CD8-positive, alpha-beta T cell (primary cell): ENCODE measurements at places on chromosomes 5 and 9.

GRCh38 chr9:13719446-13719845, 440.0 kb upstream of the MPDZ start:
- DNase-seq: no peak

DNA sequence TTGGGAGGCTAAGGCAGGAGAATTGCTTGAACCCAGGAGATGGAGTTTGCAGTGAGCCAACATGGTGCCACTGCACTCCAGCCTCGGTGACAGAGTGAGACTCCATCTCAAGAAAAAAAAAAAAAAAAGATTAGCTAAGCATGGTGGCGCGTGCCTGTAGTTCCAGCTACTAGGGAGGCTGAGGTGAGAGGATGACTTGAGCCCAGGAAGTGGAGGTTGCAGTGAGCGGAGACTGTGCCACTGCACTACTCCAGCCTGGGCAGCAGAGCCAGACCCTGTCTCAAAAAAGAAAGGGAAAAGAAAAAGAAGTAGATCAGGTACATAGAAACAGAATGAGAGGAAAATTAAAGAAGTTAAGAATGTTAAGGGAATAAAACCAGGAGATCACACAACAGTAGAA, 927.1 kb upstream of the DMAC1 start:
- DNase-seq: no peak

DNA sequence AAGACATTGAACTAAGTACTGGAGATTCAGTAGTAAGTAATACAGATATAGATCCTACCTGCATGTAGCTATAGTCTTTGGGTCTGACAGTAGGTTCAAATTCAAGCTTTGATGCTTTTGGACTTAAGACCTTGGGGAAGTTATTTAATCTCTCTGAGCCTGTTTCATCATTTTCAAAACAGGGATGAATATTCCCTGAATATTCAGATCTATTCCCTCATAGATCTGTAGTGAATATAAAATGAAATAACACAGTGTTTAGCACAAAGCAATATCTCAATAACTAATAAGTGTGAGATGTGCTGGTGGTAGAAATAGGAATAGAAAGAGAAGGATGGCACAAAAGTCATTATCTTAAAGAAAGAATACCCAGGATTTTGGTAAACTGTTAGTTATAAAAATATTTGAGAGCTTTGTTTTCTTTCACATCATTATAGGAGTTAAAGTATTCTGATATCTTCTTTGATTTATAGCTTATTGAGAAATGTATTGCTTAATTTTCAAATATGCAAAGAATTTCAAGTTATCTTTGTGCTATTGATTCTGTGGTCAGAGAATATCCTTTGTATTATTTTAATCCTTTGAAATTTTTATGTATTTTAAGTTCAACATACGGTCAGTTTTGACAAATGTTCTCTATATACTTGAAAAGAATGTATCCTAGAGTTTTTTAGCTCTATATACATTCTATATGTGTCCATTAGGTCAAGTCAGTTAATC, 11.4 kb upstream of the RANBP3L start:
- DNase-seq: no peak

DNA sequence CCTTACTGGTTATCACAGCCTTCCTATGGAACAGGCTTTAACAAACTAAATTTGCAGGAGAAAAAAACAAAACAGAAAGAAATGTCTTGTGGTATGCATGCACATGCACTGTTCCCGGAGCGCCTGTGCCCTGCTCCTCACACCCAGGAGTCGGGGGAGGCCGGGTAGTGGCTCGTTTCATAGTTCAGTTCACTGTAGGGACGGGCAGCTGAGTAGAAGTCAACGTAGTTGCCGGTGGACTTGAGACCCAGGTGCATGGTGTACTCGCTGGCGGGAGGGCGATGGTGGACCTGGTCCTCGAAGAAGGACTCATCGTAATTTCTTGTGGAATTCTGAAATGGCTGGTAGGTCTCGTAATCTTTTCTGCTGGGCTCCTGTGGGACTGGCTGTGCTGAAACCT, 212.3 kb upstream of the DAP start:
- DNase-seq: no peak

- no peak for DNase-seq
Measured at GRCh38 chr9:13990331-13990730, 323.6 kb downstream of the NFIB start.

DNA sequence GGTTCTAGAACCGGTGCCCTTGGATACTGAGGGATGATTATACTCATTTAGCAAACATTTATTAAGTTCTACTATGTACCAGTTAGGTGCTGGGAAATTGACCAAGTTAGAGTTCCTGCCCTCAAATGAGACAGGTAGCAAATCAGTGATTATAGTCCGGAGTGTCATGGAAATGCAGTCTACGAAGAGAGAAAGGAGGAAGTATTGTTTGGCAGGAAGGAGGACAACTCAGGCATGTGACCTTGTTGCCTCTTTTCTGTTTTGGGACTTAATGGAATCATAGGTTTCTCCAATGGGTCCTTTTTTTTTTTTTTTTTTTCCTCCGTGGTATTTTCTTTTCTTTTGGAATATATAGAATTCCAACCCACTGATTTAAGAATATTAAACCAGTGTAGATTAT, 28.0 kb downstream of the OSTF1 start:
- DNase-seq: no peak

DNA sequence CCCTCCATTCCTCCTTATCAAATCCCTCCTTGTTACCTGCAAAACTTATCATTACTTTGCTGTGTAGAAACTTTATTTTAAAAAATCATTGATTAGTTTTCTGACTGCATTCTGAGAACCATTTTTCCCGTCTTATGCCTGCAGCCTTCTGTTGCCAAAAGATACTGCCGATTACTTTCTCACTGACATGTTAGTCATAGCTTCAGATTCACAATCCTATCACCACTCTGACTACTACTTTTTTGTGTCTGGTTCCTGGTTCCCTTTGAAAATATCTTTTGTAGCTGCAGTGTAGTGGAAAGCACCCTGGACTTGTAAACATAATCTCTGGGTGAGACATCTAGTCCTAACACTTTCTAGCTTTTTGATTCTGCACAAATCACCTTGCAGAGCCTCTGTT, 71.7 kb downstream of the NR2F1 start:
- DNase-seq: no peak

DNA sequence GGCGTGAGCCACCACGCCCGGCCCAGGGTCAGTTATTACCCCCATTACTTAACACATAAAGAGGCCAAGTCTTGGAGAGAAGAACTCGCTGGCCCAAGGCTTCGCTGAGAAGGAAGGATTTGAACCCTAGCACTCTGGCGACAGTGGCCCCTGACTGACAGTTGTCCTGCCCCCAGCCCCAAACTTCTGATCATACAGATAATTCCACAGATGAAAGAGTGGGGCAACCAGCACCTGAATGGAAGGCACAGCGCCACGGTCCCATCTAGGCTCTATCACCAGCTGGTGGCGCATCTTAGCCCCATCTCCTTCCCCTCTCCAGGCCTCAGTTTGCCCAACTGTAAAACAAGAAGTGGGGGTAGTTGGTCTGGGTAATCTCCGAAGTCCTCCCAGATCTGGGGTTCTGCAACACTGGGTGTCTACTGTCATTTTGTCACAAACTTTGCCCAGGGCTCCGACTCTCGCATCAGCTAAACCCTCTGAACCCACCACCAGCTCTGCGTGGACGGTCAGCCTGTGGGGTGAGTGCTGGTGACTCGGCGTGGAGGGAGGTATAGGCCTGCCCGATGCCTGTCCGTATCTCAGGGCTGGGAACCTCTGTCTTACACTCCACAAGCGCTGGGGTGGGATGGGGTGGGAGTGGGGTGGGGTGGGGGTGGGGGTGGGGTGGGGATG, 209.3 kb downstream of the C9orf50 start:
- DNase-seq: no peak

GRCh38 chr5:54713923-54714581, 196.5 kb downstream of the SNX18 start:
- DNase-seq: no peak

GRCh38 chr5:178347956-178348355, 115.4 kb upstream of the PHYKPL start:
- DNase-seq: no peak

- no peak for DNase-seq
Measured at GRCh38 chr9:136051453-136051836, 43.6 kb downstream of the NACC2 start.

DNA sequence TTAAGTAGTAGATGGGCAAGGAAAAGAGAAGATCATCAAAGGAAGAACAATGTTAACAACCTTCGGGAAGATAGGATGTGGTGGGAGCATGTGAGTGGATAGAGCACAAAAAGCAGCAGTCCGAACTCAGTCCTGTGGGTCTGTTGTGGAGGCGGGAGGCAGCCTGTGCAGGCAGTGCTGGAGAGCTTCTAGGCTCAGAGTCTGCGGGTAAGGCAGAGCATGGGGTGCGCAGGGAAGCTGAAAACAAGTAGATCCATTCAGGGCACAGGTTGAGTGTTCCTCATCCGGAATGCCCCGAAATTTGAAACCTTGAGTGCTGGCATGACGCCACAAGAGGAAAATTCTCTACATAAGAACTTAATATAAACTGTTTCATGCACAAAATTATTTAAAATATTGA, 84.9 kb downstream of the PPIC start:
- DNase-seq: no peak

DNA sequence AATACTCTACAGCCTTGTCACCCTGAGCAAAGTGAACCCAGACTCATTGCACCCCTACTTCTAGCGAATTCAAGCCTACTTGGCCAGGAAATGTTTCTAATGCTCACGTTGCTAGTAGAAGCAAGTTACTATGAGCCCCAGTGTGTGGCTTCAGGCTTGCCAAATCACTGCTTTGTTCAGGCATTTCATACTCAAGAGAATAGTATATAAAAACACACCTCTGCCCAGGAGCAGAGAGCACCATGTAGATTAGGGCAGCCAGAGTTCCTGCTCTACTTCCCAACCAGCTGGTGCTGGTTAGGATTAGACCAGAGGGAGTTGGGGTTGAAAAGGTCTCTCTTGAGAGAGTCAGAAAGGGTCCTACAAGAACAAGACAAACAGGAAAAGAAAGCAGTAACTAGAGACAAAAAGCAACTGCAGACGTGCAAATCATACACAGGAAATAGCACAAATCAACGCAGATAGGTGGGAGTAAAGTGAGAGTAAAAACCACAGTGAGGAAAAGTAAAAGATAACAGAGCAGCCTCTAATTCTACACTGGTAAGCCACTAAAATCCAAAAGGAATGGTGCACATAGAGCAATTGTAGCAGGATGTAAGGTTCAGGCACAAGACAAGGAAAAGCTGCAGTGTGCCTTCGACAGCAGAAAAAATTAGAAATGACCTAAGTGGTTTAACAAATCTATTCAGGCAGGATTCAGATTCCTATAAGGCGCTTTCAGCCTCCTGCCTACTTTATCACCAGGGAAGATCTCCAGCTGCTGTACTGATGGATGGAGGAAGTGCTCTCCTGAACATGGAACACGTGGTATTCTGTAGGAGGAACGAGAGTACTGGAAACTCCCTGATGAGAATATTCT, 49.6 kb upstream of the KIF2A start:
- peak; percentile 17 for DNase-seq

DNA sequence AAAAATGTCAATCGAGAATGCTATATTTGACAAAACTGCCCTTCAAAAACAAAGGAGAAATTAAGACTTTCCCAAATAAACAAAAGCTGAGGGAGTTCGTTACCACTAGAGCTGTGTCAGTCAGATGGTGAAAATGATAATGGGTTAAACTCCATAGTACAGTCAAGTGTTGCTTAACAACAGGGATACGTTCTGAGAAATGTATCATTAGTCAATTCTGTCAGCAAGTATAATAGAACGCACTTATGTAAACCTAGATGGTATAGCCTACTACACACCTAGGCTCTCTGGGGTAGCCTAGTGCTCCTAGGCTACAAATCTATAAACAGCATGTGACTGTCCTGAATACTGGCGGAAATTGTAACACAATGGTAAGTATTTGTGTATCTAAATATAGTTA, 138.7 kb downstream of the DRD1 start:
- no peak for DNase-seq

DNA sequence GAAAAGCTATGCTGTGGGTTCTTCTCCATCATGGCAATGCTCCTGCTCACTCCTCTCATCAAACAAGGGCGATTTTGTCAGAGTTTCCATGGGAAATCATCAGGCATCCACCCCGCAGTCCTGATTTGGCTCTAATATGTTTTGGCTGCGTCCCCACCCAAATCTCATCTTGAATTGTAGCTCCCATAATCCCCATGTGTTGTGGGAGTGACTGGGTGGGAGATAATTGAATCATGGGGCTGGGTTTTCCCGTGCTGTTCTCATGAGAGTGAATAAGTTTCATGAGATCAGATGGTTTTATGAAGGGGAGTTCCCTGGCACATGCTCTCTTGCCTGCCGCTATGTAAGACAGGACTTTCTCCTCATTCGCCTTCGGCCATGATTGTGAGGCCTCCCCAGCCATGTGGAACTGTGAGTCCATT, 163.8 kb downstream of the GADD45G start:
- DNase-seq: no peak

DNA sequence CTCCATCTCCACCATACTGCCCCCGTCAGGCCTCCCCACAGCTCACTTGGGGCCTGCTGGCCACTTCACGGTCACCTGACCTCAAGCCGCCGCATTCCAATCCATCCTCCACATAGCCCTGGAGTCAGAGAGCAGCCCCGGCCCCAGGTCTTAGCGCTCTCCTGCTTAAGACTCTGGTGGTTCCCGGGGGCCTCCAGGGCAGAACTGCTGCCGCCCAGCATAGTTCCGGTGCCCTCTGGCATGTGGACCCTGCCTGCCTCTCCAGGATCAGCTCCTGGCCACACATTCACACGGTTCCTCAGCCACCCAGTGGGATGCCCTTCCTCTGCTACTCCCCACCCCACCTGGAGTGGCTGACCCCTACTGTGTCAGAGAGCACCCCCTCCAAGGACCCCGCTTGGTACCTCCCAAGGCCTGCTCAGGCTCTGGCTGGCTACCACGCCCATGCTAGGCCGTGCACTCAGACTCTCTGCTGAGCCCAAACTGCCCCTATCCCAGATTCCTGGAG, 8.7 kb downstream of the PHYKPL start:
- DNase-seq: no peak

DNA sequence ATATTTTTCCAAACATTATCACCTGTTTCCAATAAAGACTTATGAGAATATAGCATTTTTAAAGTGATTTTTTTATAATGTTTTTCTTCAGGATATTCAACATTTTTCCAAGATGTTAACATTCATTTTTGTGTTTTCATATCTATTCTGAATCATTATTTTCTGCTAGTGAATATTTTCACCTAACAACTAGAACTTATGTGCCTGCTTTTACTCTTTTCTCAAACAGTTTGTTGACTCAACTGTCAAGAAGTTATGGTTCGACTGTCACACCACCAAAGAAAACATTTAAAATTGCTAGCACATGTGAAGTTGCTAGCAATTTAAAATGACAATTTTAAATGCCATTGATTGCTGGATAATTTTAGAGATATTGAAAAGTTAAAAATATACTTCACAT, 343.3 kb upstream of the CDH9 start:
- no peak for DNase-seq

GRCh38 chr5:9405196-9405754, 140.6 kb downstream of the SEMA5A start:
- no peak for DNase-seq

DNA sequence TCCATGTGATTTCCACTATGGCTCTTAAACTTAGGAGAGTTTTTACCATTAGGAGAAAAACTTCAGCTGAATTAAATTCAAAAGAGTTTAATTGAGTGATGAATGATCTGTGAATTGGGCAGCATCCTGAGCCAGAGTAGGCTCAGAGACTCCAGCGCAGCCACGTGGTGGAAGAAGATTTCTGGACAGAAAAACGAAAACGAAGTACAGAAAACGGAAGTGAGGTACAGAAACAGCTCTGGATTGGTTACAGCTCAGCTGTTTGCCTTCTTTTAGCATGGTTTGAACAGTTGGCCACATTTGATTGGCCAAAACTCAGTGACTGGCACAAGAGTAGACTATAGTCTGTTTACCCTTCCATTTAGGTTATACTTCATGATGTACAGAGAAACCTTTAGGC, 69.2 kb upstream of the PLPP1 start:
- no peak for DNase-seq

- no peak for DNase-seq
Measured at GRCh38 chr5:158152136-158152535, 293.2 kb upstream of the CLINT1 start.
